ENCODE measurements at places on chromosomes 2 and 18.

DNA sequence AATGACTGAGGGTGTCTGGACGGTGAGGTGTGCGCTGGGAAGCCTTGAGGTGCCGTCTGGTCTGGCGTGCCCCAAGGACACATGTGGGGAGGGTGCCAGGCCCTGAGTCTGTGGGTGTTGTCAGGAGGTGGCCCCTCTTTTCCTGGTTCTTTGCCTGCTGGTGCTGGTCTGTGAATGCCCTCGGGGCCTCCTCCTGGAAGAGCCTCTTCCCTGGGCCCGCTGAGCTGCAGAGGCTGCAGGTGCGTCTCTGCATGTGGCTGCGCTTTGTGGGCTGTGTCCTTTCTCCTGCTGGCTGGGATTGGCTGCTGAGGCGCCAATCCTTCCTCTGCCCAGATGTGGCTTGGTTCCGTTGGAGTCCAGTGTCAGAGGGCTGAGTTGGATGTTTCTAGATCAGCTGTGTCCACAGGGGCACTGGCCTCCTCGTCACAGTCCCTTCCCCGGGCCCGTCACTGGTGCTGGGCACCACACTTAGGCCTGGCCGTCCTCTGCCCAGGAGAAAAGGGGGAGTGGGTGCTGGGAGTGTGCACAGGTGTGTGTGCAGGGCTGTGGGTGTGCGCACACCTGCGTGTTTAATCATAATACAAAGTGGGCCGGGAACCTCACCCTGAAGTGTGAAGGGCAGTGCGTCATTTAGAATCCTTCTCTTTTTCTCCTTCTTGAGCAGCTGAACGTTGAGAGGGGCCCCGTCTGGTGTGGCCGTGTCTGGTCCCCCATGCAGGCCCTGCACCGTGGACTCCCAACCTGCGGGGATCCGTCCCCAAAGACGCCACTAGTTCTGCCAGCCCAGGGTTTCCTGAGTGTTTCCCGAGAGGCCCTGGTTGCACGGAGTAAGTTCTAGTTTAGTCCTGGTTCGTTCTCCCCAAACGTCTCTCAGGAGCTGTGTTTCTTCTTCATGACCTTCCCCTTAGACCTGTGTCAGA lies 35.5 kb downstream of the RTP5 start:
- DNase-seq, result no peak

DNA sequence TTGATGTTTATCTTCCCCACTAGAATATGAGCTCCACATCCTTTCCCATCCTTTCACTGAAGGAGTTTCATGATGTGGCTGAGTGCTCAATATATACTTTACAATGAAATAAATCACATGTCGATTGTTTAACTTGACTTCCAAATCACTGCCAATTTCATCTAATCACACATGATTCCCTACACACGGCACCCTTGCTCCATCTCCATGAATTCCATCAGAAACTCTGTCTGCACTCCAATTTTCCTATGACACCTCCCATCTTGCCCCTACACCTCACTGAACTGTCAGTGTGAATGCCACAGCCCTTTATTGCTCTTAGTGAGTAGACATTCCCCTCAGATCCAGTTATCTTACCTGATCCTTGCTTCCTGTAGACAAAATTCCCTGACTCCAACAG lies 366.0 kb downstream of the CMPK2 start:
- DNase-seq, result no peak

GRCh38 chr2:68203587-68203986 lies 45.9 kb downstream of the PNO1 start:
- no peak for DNase-seq

- DNase-seq, result no peak
Observed at GRCh38 chr2:12304564-12305171, 412.1 kb upstream of the TRIB2 start.

DNA sequence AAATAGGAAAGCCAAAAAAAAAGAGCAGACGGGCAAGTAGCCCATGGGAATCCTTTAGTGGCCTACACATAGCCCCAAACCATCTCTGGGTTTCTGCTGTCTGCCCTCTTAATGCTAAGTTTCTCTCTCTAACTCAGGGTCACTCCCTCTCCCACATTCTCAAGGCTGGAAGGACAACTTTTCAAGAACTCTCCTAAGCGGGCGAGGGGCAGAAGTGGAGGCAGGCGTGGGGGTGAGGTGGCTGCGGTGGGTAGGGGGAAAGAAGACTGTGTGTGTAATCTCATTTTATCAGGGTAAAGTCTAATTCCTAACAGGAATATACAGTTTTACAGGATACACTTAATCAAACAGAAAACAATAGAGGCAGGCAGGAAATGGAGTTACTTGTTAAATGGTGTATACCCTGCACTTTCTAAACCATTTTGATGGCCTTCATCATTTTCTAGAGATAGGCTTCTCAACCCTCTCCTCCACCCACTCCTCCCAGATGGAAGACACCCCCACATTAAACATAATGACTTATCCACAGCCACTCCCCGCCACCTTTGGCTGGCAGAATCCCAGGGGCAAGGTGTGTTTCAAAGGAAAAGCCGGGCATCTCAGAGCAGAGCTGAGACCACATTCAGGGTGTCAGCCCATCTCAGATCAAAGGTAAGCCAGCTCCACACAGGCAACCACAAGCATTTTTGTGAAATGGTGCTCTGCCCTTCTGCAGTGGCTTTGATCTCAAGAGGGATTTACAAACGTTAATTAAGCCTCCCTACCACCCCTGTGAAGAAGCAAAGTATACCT lies 6.8 kb downstream of the SMAD7 start:
- no peak for DNase-seq

DNA sequence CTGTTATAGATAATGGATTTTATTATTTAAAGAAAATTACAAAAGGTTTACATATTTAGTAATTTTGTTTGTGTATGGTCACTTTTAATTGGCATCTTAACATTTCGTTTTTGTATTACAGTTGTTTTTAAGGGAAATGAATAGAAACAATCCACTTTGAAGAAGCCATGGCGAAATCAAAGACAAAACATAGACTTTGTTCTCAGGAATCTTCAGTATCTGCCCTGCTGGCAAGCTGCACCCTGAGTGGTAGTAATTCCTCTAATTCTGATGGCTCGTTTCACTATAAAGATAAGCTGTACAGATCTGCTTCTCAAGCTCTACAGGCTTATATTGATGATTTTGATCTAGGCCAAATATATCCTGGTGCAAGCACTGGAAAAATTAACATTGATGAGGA lies 2.7 kb downstream of the C18orf54 start:
- no peak for DNase-seq

GRCh38 chr2:168165397-168165796 lies 82.0 kb downstream of the STK39 start:
- DNase-seq, result no peak

DNA sequence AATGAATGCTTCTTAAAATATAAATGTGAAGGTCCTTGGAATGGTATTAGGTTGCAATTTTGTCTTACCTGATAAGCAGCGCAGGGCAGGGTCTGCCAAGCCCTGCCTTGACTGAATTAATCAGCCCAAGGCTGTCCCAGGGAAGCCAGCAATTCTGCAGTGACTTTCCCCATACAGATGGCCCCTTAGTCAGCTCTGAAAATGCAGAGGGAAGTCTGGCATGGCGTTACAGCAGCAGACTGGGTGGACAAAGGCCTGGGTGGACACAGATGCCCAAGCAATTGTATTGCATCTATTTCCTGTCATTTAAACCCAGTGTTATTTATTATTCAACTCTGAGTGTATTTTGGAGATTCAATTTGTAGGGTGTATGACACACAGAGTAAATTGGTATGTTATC lies 56.6 kb upstream of the NOL4 start:
- DNase-seq, result no peak

- DNase-seq, result no peak
Observed at GRCh38 chr18:58861861-58862301, 2.8 kb upstream of the ZNF532 start.

DNA sequence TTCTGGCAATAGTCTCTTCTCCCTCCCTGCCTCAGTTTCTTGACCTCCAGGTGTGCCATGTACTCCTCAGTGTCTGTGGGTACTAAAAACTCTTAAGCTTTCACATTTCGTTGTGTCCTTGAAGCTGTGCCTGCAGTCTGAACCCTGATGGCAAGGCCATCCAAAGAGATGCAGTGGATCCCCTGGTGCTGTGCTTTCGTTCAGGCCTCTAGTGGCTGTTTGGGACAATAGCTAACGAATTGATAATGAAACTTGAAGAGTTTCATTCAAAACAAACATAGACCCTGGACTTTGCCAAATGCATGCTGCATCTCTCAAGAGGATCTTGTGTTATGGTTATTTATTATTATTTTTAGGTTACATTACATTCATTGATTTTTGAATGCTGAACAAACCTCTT lies 523.1 kb upstream of the FSIP2 start:
- no peak for DNase-seq

DNA sequence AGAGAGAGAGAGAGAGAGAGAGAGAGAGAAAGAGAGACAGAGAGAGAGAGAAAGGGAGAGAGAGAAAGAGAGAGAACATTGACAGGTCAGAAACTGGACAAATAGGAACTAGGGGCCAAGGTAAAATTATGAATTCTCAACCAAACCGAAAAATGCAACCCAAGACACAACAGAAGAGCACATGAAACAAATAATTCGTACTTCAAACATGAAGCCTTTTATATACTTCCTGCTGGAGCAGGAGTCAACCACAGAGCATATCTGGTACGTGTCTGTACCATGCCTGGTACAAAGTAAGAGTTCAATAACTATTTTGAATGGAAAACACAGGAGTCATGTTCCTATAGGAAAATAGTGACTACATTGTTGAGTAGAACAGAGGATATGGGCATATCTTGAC lies 6.5 kb upstream of the VPS54 start:
- no peak for DNase-seq

GRCh38 chr2:178891265-178891958 lies 84.2 kb upstream of the TTN start:
- peak; percentile 20 for DNase-seq

- no peak for DNase-seq
Observed at GRCh38 chr2:218733171-218734021, 22.8 kb downstream of the TTLL4 start.

DNA sequence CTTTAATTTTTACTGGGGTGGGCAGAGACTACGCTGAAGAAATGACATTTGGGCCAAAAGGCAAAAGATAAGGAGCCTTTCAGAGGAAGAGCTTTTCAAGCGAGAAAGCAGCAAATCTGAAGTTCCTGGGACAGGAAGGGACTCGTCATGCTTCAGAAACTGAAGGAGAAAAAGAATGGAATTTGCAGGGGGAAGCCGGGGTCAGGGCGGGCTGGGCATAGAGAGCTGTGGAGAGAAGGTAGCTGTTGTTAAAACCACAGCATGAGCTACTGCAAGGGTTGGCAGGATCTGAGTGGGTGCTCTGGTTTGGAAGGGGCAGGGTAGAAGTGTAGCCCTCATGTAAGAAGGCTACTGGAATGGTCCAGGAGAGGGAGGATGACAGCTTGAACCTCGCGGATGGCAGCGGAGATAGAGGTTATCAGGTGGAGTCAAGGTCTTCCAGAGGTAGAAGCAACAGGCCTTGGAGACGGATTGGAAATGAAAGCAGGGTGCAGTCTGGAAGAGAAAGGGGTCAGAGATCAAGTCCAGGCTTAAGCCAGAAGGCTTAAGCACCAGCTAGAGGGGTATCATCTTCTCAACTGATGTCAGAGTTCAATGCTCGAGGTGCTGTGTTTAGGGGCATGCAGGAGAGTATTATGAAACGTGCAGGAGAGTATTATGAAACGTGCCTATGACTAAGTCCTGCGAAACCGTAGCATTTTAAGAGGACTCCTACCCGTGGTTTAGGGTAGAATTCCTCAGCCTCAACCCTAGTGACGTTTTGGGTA lies 18.9 kb downstream of the ATP8B1 start:
- DNase-seq, result no peak

GRCh38 chr2:96528006-96528699 lies 8.4 kb upstream of the ARID5A start:
- DNase-seq, result peak; percentile 49

DNA sequence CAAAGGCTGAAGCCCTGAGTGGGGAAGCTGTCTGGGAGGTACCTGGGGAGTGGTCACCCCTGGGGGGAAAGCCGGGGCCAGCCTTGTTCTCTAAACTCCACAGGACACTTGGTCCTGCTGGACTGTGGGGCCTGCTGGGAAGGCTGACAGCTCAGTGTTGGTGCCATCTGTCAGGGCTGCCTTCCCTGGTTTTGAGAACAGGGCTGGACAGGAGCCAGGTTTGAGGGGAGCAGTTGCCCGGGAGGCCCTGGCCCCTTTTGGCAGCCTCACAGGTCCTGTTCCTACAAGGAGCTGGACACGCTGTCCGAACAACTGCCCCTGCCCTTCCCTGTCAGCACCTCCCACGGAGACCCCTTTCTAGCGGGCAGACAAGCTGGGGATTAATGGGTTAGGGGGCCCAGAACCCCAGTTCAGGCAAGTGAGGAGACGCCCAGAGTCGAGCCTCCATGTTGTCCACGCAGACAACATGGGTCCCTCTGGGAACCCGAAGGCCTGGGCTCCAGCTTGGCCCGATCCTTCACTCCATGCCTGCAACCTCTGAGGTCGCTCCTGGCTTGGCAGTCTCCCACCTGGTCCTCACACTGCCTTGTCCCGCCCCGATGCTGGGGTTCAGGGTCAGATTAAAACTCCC lies 40.8 kb downstream of the ATOH8 start:
- DNase-seq, result no peak

DNA sequence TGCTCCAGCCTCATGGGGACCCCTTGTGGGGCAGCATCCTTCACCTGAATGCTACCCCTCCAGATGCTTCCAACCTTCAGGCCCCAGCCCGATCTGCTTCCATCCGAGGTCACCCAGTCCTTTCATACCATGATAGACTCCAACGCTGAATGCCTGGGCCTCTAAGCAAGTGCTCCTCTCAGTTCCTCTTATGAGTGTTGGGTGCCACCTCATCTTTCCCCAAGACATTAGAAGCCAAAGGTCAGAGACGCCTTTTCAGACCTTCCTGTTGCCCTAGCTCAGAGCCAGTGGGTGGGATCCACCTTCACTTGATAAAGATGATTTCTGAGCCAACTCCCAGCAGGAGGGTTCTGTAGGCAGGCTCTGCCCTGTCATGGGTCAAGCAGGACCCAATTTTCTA lies 174.5 kb upstream of the MGAT5 start:
- DNase-seq, result no peak

DNA sequence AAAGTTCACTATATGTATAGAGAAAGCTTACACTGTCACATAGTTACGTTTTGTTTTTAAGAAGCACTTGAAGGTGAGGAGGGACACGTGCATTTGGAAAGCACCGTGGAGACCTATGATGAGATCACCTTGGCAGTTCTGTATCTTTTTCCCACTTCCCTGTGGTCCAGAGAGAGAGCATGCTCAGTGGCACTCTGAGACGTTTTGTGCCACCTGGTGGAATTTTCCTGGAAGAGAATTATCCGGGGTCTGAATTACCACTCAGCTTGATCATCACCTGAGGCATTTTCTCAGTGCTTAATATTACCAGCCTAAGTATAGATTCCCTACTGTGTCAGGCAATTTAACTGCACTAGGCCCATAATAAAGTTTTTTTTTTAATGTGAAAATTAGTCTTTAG lies 469.4 kb upstream of the SMIM21 start:
- no peak for DNase-seq

DNA sequence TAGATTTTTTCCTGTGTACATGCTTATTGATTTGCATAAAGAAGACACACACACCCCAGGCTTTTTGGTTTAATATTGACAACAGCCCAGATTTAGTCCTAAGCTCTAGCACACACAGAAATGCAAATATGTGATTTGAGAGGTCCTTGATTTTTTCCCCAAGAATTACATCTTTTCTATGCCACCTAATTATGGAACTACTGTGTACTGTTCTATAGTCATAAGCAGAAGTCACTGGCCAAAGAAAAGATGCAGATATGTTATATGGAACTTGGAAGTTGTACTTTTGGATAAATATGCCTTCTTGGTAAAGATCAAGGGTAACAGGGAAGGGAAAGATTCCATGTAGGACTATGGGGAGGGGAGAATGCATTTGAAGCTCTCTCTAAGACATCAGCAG lies 105.6 kb downstream of the SETBP1 start:
- DNase-seq, result no peak
